Stimulated activated CD8-positive, alpha-beta memory T cell treated with anti-CD3 and anti-CD28 coated beads, Interleukin-2, amount 100 ng/mL, for 1 hour (primary cell): ENCODE measurements at places on chromosomes 2 and 18.

GRCh38 chr2:54638103-54638502, 85.4 kb upstream of the EML6 start:
- DNase-seq, result no peak

- no peak for DNase-seq
Observed at GRCh38 chr2:8737571-8738175, 55.8 kb downstream of the ID2 start.

- DNase-seq, result no peak
Observed at GRCh38 chr2:234494361-234495250, 2.3 kb downstream of the ARL4C start.

GRCh38 chr2:42888321-42889245, 96.2 kb upstream of the HAAO start:
- DNase-seq, result no peak

GRCh38 chr18:51120809-51121596, 76.5 kb downstream of the MEX3C start:
- no peak for DNase-seq
